ENCODE measurements at places on chromosomes 4 and X.
A peak's percentile ranks its signal among the peaks of the same experiment; 100 is the strongest.

DNA sequence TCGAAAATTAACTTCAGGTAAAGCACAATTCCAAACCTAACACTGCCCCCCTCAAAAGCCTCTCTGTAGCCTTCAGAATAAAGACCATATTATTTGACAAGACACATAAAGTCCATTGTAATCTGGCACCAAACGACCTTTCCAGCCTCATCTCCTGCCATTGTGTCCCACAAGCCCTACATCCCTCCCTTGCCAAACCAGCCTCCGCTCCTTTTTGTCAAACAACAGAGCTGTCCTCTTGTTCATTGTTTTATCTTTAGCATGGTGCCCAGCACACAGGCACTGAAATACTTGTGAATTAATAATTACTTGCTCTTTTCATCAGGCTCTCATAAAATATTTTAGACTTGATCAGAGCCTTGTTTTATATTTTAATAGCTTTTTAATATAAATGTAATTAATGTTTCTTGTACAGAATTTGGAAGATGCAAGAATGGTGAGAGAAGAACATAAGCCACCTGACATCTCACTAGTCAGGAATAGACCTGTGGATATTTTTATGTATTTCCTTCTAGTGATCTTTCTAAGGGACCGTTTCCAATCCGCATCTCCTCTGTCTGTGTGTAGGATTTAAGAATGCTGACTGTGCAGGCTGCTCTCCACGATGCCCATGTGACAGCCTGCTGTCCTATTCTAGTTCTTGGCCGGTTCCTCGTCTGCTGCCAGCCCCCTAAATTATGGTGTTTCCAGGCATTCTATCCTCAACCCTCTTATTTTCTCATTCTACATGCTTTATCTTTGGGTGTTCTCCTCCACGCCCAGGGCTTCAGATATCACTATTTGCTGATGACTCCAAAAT, 3.0 kb upstream of the IRF2 start:
- DNase-seq, result no peak

- DNase-seq, result no peak
Observed at GRCh38 chr4:15065516-15065915, 63.2 kb downstream of the CPEB2 start.

GRCh38 chrX:50609796-50610195, 139.2 kb upstream of the DGKK start:
- DNase-seq, result peak; percentile 11

- DNase-seq, result no peak
Observed at GRCh38 chr4:127846765-127847164, 33.9 kb upstream of the PLK4 start.

DNA sequence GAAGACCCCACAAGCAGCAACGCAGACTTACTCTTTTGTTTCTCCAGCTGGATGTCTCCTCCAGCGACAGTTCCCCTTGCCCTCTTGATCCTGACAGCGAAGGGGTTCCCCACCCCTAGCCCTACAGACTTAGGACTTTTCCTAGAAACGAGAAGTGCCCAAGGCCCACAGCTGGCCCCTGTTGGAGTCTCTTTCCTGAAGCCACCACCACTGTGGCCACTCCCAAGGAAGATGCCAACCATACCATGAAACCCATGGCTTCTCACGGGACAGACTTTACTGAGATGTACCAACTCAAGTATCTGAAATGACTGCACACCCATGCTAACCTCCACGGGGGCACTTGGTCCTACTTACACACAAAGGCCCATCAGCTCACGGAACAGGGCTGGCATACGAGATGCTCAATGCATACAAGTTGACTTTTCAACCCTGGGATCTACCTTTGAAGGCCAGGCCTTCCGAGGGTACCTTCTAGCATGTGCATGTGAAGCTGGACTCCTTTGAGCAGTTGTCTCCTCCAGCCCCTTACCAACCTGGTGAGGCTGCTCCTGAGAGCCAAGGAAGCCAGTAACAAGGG, 924 bp upstream of the IRAK1 start:
- DNase-seq, result no peak

DNA sequence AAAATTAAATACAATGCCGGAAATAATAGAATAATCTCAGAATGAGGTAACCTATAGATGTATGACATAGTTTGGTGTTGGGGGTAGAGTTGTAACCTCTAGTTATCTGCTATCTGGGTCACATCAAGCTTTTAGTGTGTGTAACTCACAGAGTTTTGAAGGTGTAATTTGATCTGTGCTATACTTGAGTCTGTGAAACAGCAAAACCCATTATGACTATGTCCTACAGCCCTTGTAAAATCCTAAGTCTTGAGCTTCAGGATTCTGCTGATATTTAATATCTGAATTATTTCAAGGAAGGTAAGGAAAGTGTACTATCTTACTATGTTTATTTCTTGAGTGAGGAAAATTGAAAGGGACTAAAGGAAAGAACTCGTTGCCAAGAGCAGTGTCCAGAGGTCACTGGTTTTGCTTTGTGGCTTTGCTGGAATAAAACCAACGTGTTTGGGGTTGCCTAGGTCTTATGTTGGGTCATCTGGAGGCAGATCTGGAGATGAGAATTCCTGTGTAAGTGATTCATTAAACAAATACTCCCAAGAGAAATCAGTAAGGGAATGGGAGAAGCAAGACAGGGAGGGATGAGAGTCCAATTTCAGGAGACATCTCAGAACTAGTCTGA, 107.8 kb upstream of the CBLL2 start:
- DNase-seq, result no peak

DNA sequence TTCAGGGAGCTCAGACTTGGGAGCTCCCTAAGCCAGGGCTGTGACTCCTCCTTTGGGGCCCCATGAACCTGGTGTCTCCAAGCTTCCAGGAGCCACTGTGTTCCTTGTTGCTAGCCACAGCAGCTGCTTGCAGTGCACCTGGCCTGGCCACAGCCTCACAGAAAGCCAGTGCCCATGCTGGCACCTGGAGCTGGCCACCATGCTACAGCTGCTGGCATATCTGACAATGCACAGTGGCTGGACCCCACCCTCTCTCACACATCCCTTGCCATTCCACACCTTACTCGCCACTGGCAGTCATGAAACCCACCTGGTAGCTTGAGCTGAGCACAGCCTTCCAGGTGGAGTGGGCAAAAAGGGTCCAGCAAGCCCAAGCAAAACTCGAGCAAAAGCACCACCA, 441.7 kb downstream of the ARAP2 start:
- no peak for DNase-seq

DNA sequence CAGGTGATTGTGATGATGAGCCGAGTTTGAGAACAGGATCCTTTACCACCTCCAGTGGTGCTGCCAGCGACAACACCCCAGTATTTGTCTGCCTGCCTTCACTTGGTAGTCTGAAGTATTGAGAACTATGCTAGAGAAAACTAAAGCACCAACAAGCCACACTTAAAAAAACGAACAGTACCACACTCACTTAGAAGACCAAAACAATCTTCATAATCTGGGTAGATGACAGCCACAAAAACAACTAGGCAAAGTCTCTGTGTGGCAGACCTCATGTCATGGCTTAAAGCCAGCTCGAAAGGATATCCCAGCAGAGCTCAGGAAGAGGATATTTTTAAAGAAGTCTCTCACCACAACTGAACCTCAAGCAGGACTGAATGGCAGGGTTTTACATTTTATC, 236.0 kb downstream of the GPC3 start:
- DNase-seq, result no peak

DNA sequence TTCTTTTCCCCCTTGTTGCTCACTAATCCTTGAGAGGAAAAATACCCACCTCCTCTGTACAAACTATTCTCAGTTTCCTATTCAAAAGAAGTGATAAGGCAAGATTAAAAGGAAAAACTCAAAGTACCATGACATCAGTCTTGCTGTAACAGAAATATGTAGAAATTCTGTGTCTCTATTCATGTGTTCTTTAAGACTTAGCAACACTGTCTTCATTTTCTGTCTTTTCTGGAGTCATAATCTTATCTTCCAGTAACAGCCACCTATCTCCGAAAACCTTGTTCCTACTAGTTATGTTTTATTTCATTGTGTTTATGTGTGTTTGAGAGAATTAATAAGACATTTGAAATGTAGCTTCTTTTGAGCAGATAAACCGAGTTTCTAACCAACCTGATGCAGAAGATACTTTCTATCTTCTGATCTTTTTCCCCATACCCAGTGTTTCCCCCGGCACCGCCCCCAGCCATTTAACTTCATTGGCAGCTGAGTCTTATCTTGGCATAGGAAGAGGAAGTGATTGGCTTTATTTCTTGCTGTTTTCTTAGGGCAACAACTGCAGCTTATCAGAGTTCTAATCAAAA, 8.0 kb downstream of the FAM241A start:
- no peak for DNase-seq

GRCh38 chrX:149467461-149467860, 37.6 kb downstream of the IDS start:
- no peak for DNase-seq

DNA sequence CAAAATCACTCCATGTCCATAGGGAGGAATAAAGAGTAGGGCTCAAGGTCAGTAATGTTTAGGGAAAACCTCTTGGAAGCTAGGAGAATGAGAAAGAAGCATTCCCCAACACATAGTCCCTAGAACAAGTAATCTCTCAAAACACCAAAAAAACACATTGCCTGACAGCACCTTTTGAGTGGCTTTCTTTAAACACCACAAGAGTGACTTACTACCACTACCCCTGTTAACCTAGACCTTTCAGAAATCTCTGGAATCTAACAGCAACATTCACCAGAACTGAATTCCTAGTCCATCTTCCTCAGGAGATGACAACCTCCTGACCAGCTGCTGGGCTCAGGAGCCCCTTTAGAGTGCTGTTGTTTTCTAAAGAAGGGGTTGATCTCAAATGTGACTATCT, 142.2 kb downstream of the SOWAHB start:
- no peak for DNase-seq

- DNase-seq, result no peak
Observed at GRCh38 chr4:3016961-3017360, 53.6 kb downstream of the GRK4 start.

- DNase-seq, result no peak
Observed at GRCh38 chr4:18075823-18076433, 54.4 kb upstream of the LCORL start.

- no peak for DNase-seq
Observed at GRCh38 chr4:188915175-188915574, 775.9 kb downstream of the TRIML1 start.

- DNase-seq, result no peak
Observed at GRCh38 chr4:85544751-85545150, 69.8 kb downstream of the ARHGAP24 start.

GRCh38 chr4:13766761-13767540, 139.4 kb upstream of the BOD1L1 start:
- DNase-seq, result no peak

DNA sequence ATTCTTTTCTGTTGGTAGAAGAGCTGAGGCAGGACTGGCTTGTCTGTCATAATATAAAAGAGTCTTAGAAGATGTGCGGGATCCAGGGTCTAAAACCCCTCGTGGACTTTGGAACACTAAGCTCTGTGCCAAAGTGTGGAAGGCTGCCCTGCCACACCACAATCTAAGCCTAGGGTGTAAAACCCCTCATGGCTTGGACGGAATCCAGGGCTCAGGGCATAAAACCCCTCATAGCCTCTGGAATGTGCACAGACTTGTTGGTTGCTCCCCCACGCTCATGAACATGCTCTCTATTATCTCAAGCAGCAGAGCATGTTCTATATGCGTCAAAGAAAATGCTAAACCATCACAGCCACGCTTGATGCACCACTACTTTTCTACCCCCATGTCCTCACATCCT, 483.6 kb downstream of the GABRG1 start:
- no peak for DNase-seq

- no peak for DNase-seq
Observed at GRCh38 chr4:89518259-89518658, 210.7 kb upstream of the GPRIN3 start.

- DNase-seq, result peak; percentile 10
Observed at GRCh38 chr4:73311428-73311827, 52.8 kb upstream of the ANKRD17 start.

All from AG20443 (cell line).